ENCODE measurements at places on chromosomes 11 and 22.
A peak's percentile ranks its signal among the peaks of the same experiment; 100 is the strongest.

- DNase-seq: peak; percentile 7
Observed at GRCh38 chr11:110432713-110433392, 3.1 kb downstream of the FDX1 start.

DNA sequence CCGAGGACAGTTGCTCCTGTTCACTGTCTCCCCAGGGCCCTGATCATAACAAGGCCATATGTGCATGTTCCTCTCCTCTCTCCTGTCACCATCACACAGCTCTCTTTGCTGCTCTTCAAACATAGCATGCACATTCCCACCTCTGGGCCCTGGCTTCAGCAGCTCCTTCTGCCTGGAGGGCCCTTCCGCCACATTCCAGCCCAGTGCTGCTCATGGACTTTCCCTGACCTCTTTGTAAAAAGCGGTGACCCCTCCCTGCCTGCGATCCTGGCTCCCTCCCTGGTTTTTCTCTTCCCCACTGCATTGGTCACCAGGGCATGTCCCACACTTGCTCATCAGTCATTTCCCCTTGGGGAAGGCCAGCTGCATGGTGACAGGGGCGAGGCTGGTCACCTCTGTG, 98.2 kb downstream of the MYO18B start:
- DNase-seq: no peak

DNA sequence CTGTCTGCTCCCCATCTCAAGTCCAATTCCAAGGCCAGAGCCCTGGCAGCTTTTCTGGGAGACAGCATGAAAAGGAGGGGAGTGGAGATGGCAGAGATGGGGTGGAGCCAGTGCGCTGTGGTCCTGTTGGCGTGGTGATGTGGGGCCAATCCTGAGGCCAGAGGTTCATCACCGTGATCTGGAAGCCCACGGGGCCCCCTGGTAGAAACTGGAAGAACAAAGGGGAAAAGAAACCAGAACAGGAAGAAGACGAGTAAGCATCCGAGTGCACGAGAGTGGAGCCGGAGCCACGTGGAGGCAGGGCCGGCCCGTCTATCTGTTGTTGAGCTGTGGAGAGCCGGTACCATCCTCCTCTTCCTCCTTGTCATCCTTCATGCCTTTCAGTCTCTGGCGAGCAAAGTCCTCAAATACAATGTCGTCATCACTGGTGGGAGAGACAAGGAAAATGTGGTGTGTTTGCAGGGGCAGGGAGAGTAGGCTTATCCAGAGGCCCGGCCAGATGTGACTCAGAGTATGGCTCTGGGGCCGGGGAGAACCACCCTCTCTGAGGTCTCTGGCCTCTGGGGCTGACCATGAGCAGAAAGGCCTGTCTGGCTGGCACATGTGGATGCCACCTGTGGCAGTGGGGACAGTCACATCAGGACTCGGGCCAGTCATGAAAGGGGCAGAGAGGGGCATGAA, 25.4 kb downstream of the TPBGL start:
- DNase-seq: no peak

GRCh38 chr11:130034236-130034635, 31.6 kb upstream of the PRDM10 start:
- no peak for DNase-seq

GRCh38 chr22:25348391-25348790, 129.0 kb downstream of the CRYBB2 start:
- DNase-seq: no peak

DNA sequence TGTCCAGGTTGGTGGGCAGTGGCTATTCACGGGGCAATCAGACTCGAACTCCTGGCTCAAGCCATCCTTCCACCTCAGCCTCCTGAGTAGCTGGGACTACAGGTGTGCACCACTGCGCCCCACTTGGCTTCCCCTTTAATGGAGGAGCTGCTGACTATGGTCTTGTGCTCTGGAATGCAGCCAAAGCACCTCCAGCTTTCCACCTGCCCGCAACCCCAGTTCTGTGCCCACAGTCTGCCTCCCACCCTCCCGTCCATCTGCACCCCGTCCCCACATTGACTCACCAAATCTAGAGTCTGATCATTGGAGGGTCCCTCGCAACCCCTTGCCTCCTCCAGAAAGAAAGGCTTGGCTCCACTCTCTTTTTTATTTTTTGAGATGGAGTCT, 41.0 kb downstream of the KCNJ4 start:
- DNase-seq: no peak

- DNase-seq: no peak
Observed at GRCh38 chr11:40188848-40189247, 1270.6 kb downstream of the LRRC4C start.

- no peak for DNase-seq
Observed at GRCh38 chr22:47067321-47067890, 305.0 kb downstream of the TBC1D22A start.

GRCh38 chr11:130386056-130386455, 42.4 kb downstream of the ADAMTS8 start:
- DNase-seq: no peak
